ENCODE measurements at places on chromosomes 5 and 9.

GRCh38 chr9:135517407-135517822, 3.8 kb upstream of the LCN1 start:
- no peak for DNase-seq

- no peak for DNase-seq
Observed at GRCh38 chr5:1665803-1666202, 133.8 kb downstream of the MRPL36 start.

GRCh38 chr9:136875155-136875554, 9.0 kb upstream of the EDF1 start:
- DNase-seq, result no peak

- DNase-seq, result peak; percentile 8
Observed at GRCh38 chr5:169416583-169417196, 115.8 kb upstream of the SLIT3 start.

DNA sequence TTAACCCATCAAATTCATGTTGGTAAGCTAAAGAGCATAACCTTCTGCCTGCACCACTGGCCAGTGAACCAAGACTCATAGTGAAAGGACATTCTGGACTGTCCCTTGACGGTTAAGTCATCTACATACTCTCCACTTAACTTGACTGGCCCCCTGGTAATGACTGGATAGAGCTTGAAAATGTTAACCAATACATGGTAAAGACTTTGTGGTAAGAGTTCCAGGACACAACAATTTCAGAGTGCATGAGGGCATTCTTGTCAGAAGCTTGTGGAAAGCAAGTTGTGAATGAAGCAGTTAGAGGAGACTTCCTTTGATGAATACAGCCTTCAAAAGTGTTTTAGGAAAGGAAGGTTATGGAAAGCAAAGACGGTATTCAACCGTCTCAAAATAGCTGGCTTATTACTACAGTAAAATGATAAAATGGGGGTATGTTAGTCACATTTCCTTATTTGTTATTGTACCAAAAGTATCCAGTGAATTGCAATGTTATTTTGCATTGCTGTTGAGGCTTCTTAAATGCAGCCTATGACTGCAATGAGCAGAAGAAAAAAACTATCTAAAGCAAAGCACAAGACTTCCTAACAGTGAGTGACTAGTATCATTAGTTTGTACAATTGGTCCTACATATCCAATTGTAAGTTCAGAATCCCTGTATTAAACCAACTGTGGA, 47.2 kb upstream of the DAB2 start:
- no peak for DNase-seq

DNA sequence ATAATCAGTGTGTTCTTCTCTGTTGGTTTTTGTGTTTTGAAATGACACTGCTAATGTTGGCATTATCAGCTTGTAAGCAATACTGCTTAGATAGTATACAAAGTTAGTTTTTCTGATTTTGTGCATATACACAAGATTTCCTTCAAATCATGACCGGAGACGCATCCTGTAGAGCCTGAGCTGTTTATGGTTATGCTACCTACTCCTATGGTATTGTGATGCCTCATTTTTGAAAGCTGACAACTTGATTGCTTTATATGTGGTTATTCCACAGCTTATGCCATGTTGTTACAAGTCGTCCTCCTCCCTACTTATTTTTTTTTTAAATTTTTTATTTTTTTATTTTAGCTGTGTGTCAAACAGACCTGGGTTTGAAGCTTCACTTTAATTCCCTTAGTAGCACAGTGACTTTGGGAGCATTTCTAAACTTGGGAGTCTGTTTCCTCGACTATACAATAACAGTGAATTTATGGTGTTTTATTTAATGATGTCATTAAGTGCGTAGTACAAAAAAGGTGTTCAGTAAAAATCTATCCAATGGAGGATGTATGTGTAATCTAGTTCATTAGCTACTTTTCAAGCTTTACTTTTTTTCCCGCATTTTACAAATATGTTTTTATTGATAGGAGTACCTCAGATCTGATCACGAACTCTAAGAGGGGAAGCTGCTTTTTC, 59.5 kb downstream of the PARP8 start:
- DNase-seq, result no peak

DNA sequence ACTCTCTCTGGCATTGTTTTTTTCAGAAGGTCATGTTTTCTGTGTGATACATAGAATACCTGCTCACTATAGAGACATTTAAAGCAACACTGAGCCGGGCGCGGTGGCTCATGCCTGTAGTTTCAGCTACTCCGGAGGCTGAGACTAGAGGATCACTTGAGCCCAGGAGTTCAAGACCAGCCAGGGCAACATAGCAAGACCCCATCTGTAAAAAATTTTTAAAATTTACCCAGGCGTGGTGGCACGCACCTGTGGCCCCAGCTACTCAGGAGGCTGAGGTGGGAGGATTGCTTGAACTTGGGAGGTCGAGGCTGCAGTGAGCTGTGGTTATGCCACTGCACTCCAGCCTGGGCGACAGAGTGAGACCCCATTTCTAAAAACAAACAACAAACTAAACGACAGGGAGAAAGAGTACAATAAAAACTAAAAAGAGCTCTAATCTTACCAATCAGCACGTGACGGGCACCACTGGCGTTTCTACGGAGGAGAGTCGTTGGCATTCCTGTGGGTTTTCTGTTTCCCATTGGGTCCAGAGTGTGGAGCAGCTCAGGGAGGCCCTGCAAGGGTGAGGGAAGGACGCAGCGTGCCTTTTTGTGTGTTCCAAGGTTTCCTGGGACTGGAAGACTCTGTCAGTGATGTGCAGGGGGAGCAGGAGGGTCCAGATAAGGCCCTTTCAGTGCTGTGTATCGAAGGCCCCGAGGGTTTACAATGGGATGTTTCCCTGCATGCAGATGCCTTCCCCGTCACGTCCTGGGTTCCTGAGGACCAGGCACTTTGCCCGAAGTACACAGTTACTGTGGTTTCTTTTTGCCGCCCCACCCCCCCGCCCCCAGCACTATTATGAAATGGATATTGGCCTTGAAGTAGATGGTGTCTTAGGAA, 7.2 kb upstream of the RNU6ATAC start:
- DNase-seq, result no peak

GRCh38 chr5:168291964-168292785, 730 bp downstream of the WWC1 start:
- no peak for DNase-seq

- no peak for DNase-seq
Observed at GRCh38 chr9:34187891-34188240, 9.0 kb downstream of the UBAP1 start.

DNA sequence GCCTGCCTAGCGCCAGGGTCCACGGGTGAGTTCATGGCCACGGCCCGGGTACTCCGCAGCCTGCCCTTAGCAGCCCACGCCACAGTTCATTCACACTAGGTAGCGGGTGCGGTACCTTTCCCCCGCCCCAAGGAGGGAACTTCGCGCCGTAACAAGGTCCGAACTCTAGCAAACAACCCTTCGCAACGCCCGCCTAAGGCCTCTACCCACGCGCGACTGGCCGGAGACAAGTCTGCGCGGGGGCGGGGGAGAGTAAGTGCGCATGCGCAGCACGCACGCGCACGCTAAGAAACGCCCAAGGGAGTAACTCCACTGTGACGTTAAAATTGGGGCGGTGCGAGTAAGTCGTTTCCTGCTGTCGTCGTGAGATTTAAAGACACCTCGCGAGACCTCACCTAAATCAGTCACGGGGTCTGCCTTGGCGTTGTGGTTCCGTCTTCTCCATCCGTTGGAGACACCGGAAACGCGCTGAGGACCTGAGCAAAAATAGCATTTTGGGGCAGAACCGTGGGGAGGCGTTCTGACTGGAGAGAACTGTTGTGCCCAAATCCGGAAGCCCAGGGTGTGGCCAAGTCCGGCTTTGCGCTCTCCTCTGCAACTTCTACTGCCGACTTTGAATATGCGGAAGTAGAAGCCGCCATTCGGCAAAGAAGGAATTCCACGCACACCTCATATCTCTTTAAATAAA, at the start of gene RAPGEF6:
RAPGEF6 (minus strand) TSS at position 234 of the 688 bp plus-strand sequence; CDS start at position 35, 199 bp downstream.
- DNase-seq, result peak; percentile 100

GRCh38 chr9:96204853-96205252, 97.1 kb downstream of the HSD17B3 start:
- no peak for DNase-seq

- DNase-seq, result peak; percentile 80
Observed at GRCh38 chr5:17302106-17302505, 84.7 kb downstream of the BASP1 start.

GRCh38 chr9:132151118-132151517, 10.7 kb upstream of the NTNG2 start:
- DNase-seq, result no peak

DNA sequence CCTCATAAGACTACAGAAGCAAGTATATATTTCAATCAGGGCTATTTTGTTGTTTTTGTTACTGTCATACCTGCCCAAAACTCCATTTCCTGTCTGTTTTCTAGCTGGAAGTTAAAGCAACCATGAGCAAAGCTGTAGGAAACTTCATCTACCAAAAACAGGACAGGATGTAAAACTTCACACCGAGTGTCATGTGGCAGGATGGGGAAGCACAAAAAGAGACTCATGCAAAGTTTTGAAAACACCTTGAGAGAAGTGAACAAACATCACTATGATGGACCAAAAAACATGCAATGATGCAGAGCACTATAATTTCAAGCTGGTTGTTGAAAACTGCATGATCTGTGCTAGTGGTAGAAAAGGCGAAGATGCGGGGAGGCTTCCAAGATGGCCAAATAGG, 6.3 kb upstream of the GZMA start:
- no peak for DNase-seq

DNA sequence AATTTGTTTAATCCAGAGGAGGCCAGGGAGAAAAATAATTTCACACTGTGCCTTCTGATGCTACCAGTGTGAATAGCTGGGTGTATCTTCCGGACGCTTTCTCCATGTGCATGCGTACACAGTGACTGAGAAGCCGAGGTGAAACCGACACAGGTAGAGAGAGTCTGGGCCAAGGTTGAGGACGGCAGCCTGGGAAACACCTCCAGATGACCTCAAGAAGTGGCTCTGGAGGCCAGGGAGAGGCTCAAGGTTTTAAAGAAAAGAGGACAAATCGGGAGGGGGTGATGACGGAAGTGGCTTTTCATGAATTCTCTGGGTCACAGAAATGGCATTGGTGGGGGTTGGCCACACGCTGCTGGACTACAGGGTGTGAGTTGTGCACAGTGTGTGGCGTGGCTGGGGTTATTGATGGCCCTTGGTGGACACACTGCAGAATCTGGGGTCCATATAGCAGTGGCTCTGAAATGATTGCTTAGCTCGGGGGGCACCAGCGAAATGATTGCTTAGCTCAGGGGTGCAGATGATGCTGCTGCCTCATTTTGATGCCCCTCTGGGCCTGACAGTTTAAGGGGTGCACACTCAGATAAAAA, 34.1 kb upstream of the LRRC14B start:
- no peak for DNase-seq

GRCh38 chr9:96388144-96388543, 4.6 kb upstream of the SLC35D2 start:
- no peak for DNase-seq

- DNase-seq, result no peak
Observed at GRCh38 chr5:60437308-60437707, 262.7 kb downstream of the DEPDC1B start.

GRCh38 chr9:126053913-126054312, 272.7 kb upstream of the MVB12B start:
- no peak for DNase-seq

GRCh38 chr5:76804266-76804665, 14.6 kb upstream of the F2RL1 start:
- no peak for DNase-seq

GRCh38 chr9:131678499-131679111, 61.3 kb downstream of the RAPGEF1 start:
- DNase-seq, result peak; percentile 96

- peak; percentile 89 for DNase-seq
Observed at GRCh38 chr5:150295741-150296486, 6.3 kb upstream of the CAMK2A start.

DNA sequence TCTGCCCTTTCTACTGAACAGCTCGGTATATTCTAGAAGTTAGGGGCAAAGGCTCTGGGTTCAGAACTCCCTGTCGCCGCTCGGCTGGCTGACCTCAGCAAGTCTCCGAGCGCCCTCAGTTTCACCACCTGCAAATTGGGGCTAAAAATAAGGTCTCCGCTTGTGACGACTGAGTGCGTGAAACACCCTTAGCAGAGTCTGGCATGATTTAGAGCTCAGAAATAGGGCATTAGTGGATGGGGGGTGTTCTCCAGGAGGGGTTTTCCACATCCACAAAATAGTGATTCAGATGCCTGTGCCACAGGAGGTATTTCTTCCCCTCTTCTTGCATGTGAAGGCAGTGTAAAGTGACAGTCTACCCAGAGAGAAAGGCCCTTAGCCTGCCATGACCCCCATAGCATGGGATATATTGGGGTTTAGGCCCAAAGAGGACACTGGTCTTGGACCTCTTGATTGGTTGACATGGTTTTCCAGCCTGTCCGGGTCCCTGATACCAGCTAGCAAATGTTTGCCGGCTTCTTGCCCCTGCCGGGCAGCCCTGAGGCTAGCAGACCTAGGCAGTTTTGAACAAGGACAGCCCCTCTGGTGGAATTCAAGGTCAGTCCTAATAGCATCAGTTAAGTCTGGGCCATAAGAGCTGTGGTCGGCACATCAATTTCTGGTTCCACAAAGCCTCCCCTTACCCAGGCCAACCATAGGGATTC, 1.4 kb downstream of the ERGIC1 start:
- DNase-seq, result no peak

GRCh38 chr9:11135851-11136250, 523.0 kb upstream of the PTPRD start:
- no peak for DNase-seq

DNA sequence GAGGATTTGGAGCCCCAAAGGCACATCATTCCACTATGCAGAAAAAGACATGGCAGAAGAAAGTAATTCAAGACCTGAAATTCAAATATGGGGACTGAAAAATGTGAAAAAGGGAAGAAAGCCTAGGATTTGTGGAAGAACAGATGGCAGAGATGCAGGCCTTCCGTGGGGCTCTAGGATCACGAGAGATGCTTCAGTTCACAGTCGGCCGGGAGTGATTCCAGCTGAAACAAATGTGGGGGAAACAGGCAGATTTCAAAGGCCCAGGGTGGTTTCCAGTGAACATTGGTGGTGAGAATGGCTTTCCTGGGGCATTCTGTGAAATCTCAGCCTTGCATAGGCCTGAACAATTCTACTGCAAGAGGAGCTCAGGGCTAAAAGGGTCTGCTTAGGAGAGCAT, 34.6 kb upstream of the ZFR start:
- DNase-seq, result no peak

DNA sequence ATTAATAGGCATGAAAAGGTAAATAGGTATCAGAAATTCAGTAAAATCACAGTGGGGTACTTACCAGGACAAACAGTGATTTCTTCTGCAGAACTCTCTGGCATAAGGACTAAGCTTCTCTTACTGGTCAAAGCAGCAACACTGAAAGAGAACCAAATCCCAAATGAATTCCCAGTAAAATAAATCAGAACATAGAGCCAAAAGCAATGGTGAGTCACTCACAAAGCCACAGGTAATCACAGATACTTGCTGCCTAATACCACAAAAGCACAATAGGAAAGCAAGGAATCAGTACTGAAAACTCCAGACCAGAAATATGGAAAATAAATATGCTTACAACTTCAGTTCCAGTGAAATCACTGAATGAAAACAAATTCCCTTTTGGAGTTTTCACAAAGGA, 50.7 kb downstream of the UIMC1 start:
- peak; percentile 38 for DNase-seq

GRCh38 chr5:54323495-54323894, 13.1 kb upstream of the ARL15 start:
- DNase-seq, result no peak
